ENCODE measurements at places on chromosomes 3 and 15. TPM values are rescaled to one million over a fixed set of nuclear protein-coding genes. Genes with fewer than 3 reads are reported as not detected.

GOLGA8G gene
- not detected for total RNA-seq

SNX22 gene
- 0.61 TPM for total RNA-seq

SI gene
- not detected for total RNA-seq

SH3BP5 gene
- total RNA-seq, result 15.5 TPM
